ENCODE measurements at places on chromosomes 5 and 9.

DNA sequence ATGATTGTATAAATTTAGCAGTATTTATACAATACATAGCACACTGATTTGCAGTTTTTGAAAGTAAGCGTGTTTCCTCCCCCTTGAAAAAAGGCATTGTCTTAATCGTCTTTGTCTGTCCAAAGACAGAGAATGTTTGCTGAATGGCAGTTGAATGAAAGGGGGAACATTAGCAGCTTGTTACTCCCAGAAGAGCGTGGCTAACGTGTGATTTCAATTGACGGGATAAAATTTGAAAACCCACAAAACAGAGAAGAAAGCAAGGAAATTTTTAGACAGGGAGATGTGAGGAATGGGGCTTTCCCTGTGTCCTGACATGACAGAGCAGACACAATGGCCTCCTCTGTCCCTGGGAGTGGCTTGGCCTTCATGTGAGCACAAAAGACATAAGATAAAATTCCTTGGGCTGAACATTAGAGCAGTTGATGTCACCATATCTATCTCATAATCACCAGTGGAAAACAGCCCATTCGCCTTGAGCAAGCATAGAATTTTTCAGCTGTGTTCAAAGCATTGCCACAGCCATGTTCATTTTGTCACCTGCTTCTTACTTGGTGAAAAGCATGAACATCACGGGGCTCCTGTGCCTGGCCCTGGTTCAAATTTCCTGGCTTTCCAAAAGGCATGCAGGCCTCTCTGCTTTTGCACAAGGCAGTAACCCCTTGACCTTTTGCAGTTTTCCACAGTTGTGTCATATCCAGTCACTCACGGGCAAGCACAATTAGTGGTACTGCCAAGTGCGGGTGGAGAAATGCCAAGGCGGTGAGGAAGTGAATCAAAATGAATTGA, 126.9 kb downstream of the TLE1 start:
- DNase-seq = peak; percentile 72

GRCh38 chr9:125649315-125649714, 57.7 kb downstream of the MAPKAP1 start:
- peak; percentile 67 for DNase-seq

DNA sequence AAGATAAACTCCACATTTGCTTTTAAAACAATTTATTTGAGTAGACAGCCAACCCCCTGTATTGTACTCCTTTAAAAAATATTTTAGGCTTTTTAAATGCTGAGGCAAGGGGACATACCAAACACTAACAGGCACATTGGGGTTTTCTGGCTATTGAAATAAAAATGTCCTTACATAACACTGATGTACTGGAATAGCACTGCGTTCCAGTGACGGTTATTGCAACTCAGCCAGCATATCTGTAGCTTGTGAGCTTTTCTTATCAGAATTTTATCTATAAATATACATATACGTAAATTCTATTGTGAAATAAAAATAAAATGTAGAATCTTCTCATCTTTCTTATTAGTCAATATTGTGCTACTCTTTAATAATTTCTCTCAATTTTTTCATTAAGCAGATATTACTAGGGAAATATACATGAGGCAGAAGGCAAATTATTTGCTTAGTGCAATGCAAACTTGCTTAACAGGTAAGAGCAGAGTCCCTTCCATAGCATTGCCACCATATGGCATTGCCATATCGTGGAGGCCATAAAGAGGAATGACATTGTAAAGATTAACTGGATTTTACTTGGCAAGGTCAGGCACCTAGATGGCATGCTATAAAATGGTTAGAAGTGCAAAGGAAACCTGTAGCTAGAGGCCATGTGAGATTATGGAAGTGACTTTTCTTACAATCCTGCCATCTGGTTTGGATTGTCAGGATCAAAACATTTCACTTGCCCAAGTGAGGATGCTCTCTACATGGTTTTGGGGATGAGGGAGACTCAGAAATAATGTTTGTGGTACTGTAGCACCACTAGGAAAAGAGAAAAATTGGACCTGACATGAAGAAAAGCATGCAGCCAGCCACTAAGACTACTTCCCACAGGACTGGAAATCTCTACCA, 94.8 kb upstream of the CDKN2B start:
- DNase-seq = peak; percentile 93

DNA sequence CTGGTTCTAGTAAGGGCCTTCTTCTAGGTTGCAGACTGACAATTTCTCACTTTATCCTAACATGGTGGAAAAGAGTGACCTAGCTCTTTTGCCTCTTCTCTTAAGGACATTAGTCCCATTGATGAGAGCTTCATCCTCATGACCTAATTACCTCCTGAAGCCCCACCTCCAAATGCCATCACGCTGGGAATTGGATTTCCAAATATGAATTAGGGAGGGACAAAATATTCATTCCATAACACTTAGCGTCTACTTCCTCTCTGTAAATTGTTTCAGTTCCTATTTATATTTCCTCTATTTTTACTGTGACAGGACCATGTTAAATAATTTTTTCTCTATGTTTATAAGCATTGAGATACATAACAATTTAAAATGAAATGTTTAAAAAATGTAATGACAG, 408.8 kb downstream of the CDH10 start:
- no peak for DNase-seq

DNA sequence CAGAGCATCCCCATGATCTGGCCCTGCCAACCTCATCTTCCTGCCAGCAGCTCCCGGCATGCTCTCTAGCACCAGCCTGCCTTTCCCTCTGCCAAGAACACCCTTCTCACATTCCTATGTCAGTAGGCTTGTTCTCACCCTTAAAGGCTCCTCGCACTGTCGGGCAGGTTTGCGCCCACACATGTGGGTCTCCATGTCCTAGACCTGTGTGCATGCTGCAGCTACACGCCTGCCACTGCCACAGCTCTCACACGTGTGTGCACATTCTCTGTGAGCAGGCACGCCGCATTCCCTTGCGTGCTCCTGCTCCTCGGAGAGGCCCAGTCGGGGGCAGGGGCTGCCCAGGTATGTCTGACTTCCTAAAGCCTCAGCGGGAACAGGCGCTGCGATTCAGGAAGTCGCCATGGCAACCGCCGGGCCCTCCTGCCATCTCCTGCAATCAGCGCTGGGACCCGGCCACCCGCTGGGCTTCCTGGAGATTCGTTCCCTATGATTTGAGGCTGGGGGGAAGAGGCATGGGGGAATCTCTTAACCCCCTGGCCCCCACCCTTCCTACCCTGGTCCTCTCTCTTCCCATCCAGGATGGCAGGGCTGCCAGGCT, 28.1 kb downstream of the NDUFA8 start:
- no peak for DNase-seq

DNA sequence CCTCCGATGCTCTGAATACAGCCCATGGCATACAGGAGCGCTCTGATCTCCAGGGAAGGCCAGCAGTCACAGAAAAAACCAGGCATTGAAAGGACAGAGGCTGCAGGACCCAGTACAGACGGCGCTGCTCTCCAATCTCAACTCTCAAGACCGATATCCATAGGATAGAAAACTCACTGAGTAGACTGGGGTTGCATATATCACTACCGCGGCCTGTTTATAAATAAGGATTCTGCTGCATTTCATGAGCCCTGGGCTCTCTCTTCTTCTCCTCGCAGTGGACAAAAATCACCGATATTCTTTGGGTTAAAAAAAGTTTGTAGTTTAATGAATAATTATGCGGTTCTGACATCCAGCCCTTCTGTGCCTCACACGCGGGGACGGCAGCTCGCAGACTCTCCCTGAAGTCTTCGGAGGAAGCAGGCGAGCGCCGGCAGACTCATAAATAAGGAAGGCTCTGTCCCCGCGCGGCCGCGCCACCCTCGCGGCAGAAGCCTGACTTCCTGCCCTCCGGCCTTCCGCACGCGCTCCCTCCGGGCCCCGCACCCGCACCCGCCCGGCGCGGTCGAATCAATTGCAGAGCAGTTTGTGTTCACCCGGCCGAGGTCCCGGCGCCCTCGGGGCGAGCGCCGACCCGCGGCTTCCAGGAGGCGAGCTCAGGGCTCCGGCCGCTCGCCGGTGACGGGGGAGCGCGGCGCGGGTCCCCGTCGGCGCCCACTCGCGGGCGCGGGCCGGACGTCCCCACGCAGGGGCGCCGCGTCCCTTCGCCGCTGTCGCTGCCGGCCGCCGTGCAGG, at the start of gene FAM78A:
TSS of gene FAM78A (minus strand) at position 417 of the 795 bp plus-strand sequence. CDS start at position 86, 331 bp downstream.
- DNase-seq = peak; percentile 14

DNA sequence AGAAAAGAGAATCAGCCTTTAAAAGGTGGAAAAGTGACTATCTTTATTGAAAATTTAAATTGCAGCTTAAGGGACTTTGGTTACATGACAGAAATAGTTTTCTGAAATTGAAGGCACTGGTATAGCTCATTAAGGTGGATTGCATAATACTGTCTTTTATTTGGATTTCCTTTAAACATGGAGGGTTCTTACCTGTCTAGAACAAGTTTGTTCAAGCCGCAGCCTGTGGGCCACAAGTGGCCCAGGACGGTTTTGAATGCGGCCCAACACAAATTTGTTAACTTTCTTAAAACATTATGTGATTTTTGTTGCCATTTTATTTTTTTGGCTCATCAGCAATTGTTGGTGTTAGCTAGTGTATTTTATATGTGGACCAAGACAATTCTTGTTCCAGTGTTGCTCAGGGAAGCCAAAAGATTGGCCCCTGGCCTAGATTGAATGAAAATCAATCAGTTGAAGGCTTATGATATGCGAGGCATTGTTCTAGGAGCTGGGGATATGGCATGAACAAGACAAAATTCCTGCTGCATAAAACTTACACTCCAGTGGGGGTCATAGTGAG, 18.0 kb downstream of the NNT start:
- no peak for DNase-seq

DNA sequence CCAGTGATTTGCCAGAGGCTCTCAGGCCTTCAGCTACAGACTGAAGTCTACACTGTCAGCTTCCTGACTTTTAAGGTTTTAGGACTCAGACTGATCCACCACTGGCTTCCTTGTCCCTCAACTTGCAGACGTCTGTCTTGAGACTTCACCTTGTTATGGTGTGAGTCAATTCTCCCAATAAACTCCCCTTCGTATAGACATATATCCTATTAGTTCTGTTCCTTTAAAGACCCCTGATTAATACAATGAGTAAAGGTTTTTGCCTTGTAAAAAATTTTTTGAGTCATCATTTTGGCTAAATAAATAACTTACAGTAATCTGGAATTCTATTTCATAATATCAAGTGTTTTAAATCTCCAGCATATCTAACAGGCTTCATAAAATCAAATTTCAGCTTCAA, 956.3 kb upstream of the CDH6 start:
- no peak for DNase-seq

GRCh38 chr5:170681013-170681433, 102.5 kb upstream of the GABRP start:
- peak; percentile 55 for DNase-seq

DNA sequence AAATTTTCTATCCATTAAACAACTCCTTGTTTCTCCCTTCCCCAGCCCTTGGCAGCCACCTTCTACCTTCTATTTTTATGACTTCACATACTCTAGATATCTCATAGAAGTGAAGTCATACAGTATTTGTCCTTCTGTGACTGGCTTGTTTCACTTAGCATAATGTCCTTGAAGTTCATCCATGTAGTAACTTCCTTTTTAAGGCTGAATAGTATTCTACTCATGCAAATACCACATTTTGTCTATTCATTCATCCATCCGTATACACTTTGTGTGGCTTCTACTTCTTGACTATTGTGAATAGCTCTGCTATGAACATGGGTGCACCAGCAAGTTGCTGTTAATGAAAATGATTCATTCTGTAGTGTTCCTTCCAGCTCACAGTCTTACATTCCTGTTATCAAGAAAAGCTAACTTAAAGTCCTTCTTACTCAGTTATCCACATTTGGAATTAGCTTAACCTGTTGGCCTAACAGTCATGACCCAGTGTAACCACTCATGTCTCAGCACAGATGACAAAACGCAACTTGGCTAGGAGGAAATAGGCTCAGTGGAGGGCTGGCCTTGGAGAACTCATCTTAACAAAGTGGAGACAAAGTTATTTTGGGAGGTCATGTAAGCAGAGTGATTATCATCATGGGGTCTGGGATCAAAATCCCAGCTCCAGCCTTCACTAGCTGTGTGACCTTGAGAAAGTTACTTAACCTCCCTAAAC, 129.7 kb upstream of the MAP3K1 start:
- no peak for DNase-seq

DNA sequence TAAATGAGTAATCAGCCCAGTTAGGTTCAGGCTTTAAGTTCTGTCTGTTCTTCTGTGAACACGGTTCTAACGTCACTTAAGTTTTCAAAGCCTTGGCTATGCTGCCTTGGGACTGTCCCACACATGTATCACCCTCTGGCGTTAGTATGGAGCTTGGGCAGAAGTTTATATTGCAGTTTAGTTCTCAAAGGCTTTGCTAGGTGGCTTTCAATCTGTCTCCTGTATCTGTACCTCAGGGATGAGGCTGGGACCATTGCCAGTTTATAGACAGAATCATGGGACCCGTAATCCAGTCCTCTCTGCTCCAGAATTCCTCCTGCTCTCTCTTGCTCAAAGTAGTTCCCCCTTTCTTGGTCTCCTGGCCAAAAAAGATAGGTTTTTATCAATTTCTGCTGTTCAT, 12.1 kb downstream of the C9orf40 start:
- DNase-seq = no peak

- DNase-seq = peak; percentile 36
Observed at GRCh38 chr9:88786291-88787079, 204.8 kb upstream of the S1PR3 start.

- no peak for DNase-seq
Observed at GRCh38 chr5:168159425-168159824, 132.0 kb upstream of the WWC1 start.

- DNase-seq = peak; percentile 6
Observed at GRCh38 chr9:3628239-3628638, 102.4 kb upstream of the RFX3 start.

- DNase-seq = no peak
Observed at GRCh38 chr9:100445161-100445902, 18.4 kb downstream of the MSANTD3 start.

- no peak for DNase-seq
Observed at GRCh38 chr5:74052441-74053221, 426.6 kb downstream of the ARHGEF28 start.

- DNase-seq = no peak
Observed at GRCh38 chr5:66198837-66199236, 54.7 kb downstream of the SREK1 start.

- DNase-seq = no peak
Observed at GRCh38 chr5:91150234-91150633, 232.9 kb downstream of the ARRDC3 start.

DNA sequence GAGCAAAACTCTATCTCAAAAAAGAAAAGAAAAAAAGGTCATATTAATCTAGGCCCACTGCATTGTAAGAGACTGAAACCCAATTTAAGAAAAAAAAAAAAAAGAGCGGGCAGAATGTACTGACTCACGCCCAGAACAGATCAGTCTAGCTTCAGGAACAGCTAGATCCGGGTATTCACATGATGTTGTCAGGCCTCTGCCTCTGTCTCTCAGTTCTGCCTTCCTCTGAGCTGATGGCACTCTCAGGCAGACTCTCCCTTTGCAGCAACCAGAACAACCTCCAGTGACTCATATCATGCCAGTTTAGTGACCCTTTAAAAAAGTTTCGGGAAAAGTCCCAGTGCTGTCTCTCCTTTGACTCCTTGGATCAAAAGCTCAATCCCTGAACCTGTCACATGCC, 53.0 kb downstream of the NEURL1B start:
- no peak for DNase-seq

GRCh38 chr9:134552349-134552990, 89.1 kb upstream of the COL5A1 start:
- DNase-seq = no peak
